Pancreas (tissue), 10 donors: ENCODE measurements at places on chromosomes 13 and 19. TPM values are rescaled to one million over a fixed set of nuclear protein-coding genes. Genes with fewer than 3 reads are reported as not detected.

DNA sequence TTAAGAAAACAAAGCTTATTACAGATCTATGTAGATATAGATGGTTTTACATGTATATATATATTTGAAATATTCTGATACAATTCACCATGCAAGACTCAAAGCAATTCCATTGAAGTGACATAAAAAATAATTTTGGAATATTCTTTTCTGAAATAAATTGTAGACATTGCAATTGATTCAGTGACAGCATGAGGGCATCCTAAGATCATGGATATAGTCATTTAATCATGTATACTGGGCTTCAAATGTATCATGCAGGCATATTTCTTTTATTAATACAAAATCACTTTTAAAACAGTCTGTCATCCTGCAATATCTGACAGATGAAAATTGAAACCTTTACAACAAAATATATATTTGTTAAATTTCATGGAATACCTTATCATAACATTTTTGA, 286.7 kb upstream of the SLITRK6 start:
- H3K27me3 ChIP-seq = no peaks in the 10 kb centered on the region
- H3K4me3 ChIP-seq = no peak overlapping the region
- DNase-seq = no peak
- H3K27ac ChIP-seq = no peak overlapping the region
- H3K4me1 ChIP-seq = no peaks in the 10 kb centered on the region

GRCh38 chr13:21234526-21234925, 58.1 kb downstream of the MRPL57 start:
- H3K4me3 ChIP-seq = no peak overlapping the region
- H3K27me3 ChIP-seq = no peaks in the 10 kb centered on the region
- no peak overlapping the region for H3K27ac ChIP-seq
- H3K36me3 ChIP-seq = no peaks in the 10 kb centered on the region

DNA sequence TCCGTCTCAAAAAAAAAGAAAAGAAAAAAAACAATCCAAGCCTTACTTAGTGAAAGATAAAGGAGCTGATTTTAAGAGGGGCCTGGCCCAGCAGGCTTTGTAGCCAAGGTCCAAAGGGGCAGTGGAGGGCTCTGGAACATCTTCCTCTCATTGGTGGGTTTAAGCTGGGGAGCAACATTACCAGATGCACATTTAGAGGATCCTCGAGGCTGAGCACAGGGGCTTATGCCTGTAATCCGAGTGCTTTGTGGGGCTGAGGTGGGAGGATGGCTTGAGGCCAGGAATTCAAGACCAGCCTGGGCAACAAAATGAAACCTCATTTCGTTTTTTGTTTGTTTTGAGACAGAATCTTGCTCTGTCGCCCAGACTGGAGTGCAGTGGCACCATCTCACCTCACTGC, 8.0 kb upstream of the TMEM160 start:
- H3K36me3 ChIP-seq = no peaks in the 10 kb centered on the region
- H3K4me1 ChIP-seq = no peaks in the 10 kb centered on the region
- no peak overlapping the region for H3K4me3 ChIP-seq
- DNase-seq = no peak
- H3K27me3 ChIP-seq = no peaks in the 10 kb centered on the region
- no peak overlapping the region for H3K27ac ChIP-seq

DNA sequence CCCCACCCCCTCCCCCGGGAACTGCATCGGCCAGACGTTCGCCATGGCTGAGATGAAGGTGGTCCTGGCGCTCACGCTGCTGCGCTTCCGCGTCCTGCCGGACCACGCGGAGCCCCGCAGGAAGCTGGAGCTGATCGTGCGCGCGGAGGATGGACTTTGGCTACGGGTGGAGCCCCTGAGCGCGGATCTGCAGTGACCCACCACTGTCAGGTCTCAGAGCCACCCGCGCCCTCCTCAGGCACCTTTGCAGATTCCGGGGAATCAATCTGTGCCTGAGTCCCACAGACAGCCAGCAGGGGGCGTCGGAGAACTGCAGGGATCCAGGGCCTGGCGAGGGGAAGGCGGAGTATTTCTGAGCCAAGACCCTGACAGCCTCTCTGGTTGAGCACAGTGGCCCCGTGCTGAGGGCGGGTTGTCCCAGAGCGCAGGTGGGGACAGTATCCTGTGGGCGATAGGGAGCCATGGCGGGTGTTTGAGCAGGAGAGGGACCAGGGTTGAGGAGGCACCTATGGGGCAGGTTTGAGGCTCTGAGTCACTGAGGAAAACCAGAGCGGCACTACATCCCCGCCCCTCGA, 30.4 kb upstream of the CYP4F8 start:
- no peak overlapping the region for H3K27ac ChIP-seq
- H3K4me1 ChIP-seq = no peaks in the 10 kb centered on the region
- H3K36me3 ChIP-seq = no peaks in the 10 kb centered on the region
- no peak overlapping the region for H3K4me3 ChIP-seq
- no peaks in the 10 kb centered on the region for H3K27me3 ChIP-seq

DNA sequence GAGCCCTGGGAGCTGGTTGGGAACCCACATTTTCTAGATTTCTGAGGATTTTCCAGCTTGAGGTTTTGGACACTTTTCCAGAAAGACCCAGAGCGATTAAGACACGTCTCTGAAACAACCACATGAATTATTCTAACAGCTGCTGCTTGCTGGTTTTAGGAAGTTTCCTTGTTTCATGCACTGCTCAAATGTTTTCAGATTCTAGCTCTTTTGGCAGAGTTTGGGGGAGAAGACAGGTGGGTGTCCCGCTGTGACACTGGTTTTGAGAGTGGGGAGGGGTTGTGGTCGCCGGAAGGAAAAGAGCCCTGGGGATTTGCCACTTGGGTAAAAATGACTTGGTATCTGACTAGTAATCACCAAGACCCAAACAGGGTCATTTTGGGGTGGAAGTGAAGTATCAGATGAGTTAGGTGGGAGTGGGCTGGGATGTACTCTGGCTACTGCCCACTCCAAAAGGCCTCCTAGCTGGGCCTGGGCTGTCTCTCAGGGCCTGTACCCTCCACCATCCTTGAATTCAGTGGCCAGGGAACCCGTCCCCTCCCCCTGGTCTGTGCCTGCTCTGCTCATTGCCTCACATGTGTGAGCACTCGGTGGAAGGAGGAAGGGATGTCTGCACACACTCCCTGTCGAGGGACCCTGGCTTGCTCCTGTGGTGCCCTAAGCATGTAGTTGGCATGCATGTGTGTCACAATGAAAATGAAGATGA, 13.2 kb downstream of the GATAD2A start:
- no peaks in the 10 kb centered on the region for H3K27me3 ChIP-seq
- H3K36me3 ChIP-seq = no peaks in the 10 kb centered on the region
- no peaks in the 10 kb centered on the region for H3K4me1 ChIP-seq
- DNase-seq = no peak
- H3K4me3 ChIP-seq = no peak overlapping the region

DNA sequence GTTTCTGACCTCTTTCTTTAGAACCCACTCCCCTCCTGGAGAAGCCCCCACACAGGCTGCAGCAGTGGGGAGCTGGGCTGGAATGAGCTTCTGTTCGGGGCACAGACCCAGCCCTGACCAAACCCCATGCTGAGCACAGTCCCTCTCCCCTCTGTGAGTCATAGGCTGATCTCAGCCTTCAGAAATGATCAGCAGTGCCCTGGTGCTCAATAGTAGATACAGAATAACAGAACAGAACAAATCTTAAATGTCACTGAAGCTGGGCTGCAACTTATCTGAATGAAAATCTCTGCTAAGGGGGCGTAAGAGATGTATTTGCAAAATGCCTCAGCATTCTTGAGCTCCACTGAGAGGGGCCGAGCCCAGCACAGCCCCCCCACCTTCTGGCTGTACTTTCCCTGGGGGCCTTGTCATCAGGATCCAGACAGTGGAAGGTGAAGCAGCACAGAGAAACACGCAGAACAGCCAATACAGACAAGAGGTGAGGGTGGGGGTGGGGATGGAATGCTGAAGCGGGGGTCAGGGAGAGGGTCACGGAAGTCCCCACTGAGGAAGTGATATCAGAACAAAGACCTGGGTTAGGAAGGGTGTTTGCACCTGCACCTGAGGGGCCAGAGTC, 9.9 kb downstream of the ZNF665 start:
- H3K27ac ChIP-seq = no peak overlapping the region
- no peaks in the 10 kb centered on the region for H3K4me1 ChIP-seq
- no peaks in the 10 kb centered on the region for H3K27me3 ChIP-seq
- H3K4me3 ChIP-seq = no peak overlapping the region
- no peak for DNase-seq
- H3K36me3 ChIP-seq = no peaks in the 10 kb centered on the region

GRCh38 chr13:37074703-37075102, 15.2 kb upstream of the SUPT20H start:
- no peaks in the 10 kb centered on the region for H3K4me1 ChIP-seq
- no peak overlapping the region for H3K4me3 ChIP-seq
- no peak overlapping the region for H3K27ac ChIP-seq
- no peaks in the 10 kb centered on the region for H3K27me3 ChIP-seq
- no peak for DNase-seq

DNA sequence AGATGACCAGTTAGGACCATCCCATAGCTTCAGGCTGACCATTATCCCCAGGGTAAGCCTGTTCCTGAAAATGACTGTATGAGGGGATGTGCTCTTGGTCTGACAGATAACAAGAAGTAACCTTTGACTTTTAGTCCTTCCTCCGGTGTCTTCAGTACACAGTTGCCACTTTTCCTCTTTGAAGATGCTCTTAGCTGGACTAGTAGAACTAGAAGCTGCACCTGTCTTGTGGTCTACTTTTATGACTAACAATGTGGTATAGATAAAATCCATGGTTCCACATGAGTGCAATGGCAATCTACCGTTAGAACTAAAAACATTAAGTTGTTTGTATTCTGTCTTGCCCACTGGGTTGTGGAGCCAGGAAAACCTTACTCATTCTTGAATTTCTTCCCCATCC, 5.9 kb upstream of the RUBCNL start:
- no peak for DNase-seq
- peaks cover 7% of the 10 kb centered on the region for H3K4me1 ChIP-seq
- no peak overlapping the region for H3K27ac ChIP-seq
- H3K4me3 ChIP-seq = no peak overlapping the region
- no peaks in the 10 kb centered on the region for H3K27me3 ChIP-seq

GRCh38 chr13:110914331-110915056, 375 bp downstream of the ANKRD10 start:
- peak; percentile 79 for DNase-seq
- no peaks in the 10 kb centered on the region for H3K27me3 ChIP-seq
- peak overlapping the region; percentile 69 for H3K4me3 ChIP-seq
- peaks cover 25% of the 10 kb centered on the region for H3K4me1 ChIP-seq

The FSD1 gene
- total RNA-seq = not detected

The CCDC8 gene
- total RNA-seq = 22.0 TPM

The TEX29 gene
- 0.47 TPM for total RNA-seq

The NALCN gene
- 0.51 TPM for total RNA-seq

The CNN2 gene
- total RNA-seq = 46.4 TPM
